ENCODE measurements at places on chromosomes 12 and 14. TPM values are rescaled to one million over a fixed set of nuclear protein-coding genes. Genes with fewer than 3 reads are reported as not detected.

- no peak for DNase-seq
Measured at GRCh38 chr14:90242444-90242843, 13.9 kb upstream of the PSMC1 start.

DNA sequence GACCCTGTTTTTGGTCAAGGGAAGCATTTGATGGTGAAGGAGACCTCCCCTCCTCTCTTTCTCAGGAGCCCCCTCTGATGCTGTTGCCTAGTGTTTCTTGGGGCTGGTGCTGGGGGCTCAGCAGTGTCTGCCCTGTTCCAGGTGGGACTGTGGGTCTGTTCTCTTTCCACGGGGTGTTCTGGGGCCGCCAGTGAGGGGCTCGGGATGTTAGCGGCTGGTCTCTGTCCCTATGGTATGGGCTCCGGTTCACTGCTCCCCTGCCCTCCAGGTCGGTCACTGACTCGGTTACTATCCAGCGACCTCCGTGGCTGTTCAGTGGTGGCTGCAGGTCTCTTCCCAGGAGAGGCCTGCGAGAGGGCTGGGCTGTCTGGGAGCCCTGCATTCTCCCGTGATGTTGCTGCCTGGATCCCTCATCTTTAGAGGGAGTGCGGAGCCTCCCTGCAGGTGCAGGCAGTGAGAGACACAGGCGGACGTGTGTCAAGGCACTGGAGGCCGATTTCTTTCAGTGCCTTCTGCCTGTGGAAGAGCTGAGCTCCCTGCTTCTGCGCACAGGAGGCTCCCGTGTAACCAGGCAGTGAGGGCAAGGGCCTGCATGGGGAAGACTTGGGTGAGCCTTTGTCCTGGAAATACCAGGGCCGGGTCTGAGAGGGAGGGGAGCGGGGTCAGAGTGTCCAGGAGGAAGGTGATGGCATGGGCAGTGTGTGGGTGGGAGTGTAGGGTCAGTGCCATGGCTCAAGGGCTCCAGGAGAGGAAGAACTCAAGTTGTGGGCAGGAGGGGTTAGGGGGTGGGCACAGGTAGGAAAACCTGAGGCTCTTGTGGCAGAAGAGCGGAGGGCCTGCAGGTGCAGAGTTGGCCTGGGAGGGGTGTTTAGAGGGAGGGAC is 362.6 kb downstream of the TMEM121 start:
- DNase-seq = no peak

- peak; percentile 74 for DNase-seq
Measured at GRCh38 chr12:102182635-102183034, 15.0 kb downstream of the PMCH start.

DNA sequence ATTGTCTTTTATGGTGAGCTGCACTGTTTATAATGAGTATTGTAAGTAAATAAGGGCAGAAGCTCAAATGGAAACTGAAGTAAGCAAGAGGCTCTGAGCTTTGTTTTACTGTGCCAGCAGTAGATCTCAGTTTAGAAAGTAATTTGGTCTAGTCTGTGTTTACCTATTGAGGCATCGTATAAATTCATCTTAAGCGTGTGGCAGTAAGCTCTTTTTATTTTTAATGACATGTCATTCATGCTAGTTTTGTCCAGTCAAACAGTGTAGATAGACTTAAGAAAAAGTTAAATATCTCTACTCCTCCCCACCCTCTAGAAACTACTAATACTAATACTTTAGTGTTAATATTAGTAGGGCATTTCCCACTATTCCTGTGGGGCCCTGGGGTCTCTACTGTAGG is 2.0 kb downstream of the ANO6 start:
- DNase-seq = no peak

DNA sequence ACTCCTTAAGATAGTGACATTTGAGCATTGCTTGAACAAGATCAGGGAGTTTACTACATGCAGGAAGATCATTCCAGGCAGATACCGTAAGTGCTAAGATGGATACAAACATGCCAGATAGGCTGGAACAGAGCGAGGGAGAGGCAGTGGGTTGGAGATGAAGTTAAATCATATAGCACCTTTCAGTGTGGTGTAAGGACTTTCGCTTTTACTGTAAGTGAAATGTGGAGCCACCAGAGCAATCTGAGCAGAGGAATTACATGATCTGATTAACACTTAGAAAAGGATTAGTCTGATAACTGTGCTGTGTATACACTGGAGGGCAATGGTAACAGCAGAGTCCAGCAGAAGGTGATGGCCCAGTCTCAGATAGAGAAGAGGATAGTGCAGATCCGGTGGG is 163.0 kb upstream of the SSTR1 start:
- no peak for DNase-seq

- DNase-seq = no peak
Measured at GRCh38 chr12:50859621-50860310, 17.0 kb downstream of the TMPRSS12 start.

DNA sequence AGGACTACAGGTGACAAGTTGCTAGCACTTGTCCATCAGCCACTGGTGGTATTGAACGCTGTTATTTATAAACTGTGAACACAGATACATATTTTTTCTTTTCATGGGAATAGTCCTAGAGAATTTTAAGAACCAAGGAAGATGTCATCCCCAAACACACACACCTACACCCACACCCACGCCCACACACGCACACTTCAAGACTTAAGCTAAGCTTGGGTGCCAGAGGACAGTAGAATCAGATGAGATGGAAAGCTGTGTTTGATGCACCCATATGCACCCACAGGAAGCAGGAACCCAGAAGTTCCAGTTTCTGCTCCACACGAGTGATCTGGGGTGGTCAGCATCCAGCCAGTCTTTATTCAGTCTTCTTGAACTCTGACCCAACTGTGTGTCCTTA is 348.3 kb downstream of the KCNH5 start:
- no peak for DNase-seq

The RIMBP2 gene
- not detected for total RNA-seq

The PZP gene
- total RNA-seq = 0.24 TPM
